ENCODE measurements at places on chromosomes 6 and 20.

GRCh38 chr6:75326557-75327258 lies 42.1 kb upstream of the TMEM30A start:
- DNase-seq = no peak

- DNase-seq = no peak
These were observed 38.2 kb downstream of the REV3L start for GRCh38 chr6:111444794-111445193.

DNA sequence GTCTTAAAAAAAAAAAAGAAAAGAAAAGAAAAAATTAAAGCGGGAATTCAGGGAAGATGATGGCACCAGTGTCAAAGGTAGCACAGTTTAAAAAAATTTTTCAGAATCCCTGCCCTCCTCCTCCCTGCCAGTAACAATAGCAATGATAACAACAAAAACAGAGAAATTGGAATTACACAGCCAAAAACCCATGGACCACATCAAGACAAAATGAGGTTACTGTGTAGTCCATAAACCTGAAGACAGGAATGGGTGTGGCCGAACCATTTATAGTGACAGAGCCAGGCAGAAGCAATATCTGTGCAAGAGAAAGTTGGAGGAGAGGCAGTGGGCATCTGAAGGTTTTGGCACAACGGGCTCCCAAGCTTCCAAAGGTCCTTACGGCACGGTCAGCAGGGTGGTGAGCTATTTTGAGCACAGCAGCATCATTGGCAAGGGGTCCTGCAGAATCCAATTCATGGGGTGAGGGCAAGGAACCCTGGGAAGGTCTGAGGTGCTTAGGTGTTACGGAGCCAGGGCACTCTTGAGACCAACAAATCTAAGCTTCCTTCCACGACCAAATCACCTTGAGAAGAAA lies 202.3 kb downstream of the GMPR start:
- no peak for DNase-seq

DNA sequence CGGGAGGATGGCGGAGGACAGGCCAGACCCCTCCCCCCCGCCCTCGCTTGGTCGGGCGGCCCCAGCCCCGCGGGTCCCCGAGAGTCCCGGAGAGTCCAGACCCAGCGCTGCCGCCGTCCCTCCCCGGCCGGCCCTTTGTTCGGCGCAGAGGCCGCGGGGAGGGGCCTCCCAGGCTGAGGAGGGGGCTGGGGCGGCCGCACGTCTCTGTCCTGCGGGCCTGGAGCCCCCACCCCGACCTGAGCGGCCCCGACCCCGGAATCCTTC lies 806 bp downstream of the KCNQ2 start:
- no peak for DNase-seq

DNA sequence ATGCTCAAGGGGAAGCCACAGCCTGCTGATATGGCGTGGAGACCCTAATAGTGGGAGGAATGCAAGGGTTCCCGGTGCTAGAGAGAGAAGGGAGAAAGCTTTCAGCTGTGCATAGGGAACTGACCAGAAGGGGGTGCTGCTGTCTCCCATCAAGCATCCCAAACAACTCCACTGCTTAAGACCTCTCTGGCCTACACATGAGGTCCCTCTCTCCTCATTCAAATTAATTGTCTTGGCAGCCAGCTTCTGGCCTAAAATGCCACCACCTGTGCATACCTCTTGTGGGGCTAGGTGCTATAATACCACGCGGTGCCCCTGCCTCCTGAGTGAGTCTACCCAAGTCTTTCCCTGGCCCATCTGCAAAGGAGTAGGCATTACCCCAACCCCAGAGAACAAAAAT lies 14.5 kb downstream of the ADISSP start:
- peak; percentile 82 for DNase-seq

DNA sequence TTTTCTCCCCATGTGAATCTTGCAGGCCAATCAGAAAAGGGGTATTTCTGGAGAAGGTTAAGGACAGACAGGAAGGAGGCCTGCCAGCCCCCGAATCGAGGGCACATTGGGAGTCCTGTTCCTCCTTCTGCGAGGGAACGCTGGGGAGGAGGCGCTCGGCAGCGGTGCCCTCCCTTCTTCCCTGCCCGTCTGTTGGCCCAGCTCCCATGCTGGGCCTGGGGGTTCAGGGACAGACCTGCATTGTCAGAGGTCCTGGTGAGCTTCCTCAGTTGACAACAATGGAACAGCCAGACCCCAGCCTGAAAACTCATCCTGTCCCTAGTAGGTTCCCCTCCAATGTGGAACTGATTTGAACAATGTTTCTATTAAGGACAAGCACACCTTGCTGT lies 15.1 kb upstream of the SYNJ2 start:
- no peak for DNase-seq

- DNase-seq = no peak
These were observed 237.2 kb downstream of the CDKAL1 start for GRCh38 chr6:20771409-20771808.

- no peak for DNase-seq
These were observed 44.0 kb downstream of the B4GALT5 start for GRCh38 chr20:49669601-49670189.

- no peak for DNase-seq
These were observed 157.9 kb downstream of the BTBD9 start for GRCh38 chr6:38481851-38482250.

- DNase-seq = no peak
These were observed 61.7 kb downstream of the SNX9 start for GRCh38 chr6:157884756-157885155.

GRCh38 chr6:49766762-49767161 lies 20.3 kb downstream of the PGK2 start:
- DNase-seq = no peak

DNA sequence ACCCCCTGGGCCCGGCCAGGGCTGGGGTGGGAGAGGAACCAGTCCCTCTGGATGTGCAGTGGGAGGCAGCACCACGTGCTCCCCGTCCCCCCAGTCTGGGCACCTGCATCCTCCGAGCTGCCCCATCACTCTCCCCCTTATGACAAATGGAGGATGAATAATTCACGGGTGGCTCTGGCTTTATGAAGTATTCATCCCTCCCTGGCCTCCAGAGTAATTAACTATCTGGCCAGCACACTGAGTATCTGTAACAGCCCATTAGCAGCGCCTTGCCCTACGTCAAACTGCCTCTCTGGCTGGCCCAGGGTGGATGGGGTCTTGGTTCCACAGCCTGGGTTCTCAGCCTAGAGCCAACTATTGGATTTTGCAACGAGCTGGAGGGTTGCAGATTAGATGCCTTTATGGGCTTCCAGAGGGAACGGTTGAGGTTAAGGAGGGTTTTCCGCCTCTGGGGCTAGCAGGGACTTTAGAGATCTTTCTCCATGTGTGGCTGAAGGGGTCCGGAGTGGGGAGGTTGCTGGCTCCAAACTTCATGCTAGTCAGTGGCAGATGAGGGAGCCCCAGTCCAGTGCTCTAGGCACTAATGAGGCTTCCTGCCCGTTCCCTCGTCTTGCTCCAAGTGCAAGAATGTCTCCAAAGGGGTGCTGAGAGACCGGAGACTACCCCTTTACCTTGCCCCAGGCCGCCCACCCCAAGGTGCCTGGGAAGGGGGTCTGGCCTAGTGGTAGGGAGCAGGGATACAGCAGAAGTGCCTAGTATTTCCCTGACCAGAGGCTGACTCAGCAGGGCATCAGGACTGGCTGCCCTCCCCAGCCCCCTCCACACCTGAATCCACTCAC lies 53.5 kb upstream of the MLN start:
- DNase-seq = peak; percentile 91

GRCh38 chr6:131755597-131755996 lies 44.8 kb upstream of the CTAGE9 start:
- DNase-seq = no peak

DNA sequence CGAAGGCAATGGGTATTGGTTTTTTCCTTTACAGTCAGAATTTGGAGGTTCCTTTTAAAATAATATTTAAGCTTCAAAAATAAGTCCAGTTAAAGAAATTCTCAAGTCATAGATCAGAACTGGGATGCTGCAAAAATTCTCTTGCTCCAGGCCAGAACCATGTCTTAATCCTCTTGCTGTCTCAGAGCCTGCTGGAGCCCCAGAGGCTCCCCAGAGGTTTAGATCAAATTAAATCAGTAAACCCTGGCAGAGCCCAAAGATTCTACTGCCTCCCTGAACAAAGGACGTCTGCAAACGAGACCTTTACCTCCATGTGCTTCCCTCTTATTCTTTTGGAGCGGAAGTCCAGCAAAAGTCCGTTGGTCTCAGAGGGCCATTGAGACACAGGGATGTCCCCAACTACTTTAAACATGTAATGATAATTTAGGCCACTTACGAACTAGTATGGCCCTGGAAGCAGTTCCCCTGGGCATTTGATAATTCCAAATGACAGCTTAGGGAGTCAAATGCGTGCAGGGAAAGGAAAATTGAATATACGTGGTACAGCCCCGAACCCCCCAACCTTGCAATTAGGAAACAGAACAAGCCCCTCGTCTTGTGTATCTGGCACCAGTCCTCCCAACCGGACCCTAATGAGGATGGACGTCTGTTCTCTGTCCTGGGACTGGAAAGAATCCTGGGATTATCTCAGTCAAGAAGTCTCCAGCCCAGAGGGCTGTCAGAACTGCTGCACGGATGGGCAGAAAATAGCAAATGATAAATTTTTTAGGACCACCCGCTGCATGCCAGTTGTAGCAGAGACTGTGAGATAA lies 31.5 kb downstream of the SULF2 start:
- DNase-seq = no peak

GRCh38 chr20:59340201-59340885 lies 39.9 kb downstream of the EDN3 start:
- peak; percentile 38 for DNase-seq

- peak; percentile 41 for DNase-seq
These were observed 5.6 kb downstream of the MAP3K5 start for GRCh38 chr6:136786658-136787057.

DNA sequence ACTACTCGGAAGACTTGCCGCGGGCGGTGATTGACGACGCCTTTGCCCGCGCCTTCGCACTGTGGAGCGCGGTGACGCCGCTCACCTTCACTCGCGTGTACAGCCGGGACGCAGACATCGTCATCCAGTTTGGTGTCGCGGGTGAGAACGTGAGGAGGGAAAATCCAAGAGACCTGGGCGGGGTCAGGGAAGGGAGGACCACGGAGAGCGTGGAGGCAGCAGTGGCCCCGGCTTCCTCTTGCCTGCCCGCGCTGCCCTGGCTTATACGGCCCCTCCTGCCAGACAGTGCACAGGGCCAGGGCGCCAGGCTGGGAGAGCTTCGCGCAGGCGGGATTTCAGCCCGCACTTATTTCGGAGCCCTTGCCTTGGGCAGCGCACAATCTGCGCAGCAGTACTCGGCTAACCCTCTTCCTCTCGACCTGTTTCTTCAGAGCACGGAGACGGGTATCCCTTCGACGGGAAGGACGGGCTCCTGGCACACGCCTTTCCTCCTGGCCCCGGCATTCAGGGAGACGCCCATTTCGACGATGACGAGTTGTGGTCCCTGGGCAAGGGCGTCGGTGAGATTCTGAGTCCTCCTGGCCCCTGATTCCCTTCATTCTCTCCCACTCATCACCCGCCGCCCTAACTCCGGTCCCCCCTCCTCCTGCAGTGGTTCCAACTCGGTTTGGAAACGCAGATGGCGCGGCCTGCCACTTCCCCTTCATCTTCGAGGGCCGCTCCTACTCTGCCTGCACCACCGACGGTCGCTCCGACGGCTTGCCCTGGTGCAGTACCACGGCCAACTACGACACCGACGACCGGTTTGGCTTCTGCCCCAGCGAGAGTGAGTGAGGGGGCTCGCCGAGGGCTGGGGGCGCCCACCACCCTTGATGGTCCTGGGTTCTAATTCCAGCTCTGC lies 2.0 kb downstream of the MMP9 start:
- DNase-seq = no peak

- DNase-seq = no peak
These were observed 14.0 kb upstream of the COL10A1 start for GRCh38 chr6:116139917-116140316.

- peak; percentile 78 for DNase-seq
These were observed 24.4 kb upstream of the C6orf62 start for GRCh38 chr6:24743265-24743943.

DNA sequence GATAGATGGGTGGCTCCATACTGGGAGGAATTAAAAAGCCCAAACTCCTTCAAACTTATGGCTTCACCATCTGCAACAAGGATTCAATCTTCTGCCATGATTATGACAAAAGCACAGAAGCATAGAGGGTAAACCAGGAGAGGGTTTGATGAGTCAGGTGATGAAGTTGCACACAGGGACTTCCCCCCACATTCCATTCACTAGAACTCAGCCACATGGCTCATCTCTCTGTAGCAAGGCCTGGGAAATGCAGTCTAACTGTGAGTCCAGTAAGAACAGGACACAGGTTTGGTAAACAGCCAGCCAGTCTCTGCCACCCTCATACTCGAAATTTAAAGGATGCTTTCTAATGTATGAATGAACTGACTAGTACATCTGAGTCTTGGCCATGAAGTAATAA lies 142.9 kb downstream of the HIVEP2 start:
- peak; percentile 23 for DNase-seq

- DNase-seq = no peak
These were observed 3.7 kb upstream of the MYLK4 start for GRCh38 chr6:2754393-2754792.

DNA sequence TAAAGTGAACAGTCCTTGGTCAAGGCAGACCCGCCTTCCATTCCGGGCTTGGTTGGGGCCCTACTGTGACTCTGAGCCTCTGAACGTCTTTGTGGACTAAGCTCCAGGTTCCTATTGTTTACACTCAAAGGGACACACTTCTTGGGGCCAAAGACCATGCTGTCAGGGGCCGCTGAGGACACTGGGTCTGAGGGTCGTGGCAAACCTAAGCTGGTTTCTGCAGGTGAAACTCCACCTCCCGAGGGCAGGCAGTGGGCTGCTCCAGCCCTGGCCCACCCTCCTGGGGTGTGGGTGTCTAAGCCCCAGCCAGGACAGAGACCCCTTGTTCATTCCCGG lies 43.1 kb downstream of the DSTN start:
- DNase-seq = no peak

GRCh38 chr6:34381081-34381480 lies 11.4 kb downstream of the NUDT3 start:
- DNase-seq = peak; percentile 55

DNA sequence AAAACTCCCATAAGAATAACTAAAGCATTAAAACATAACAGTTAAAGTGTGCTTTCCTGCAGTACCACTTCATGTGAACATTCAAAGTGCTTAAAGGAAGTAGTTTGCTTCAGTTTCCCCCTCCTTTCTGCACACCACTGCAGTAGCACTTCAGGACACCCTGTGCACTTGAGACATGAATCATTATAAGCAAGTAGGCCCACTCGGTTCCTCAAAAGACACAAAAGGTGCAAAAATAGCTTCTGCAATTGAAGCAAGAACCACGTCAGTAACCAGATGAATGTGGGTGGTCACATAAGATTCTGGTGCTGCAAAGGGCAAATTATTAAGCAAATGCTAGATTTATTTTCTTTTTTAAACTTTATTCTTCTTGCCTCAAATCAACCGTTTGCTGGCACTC lies 160.6 kb downstream of the HIVEP2 start:
- DNase-seq = peak; percentile 78

- DNase-seq = peak; percentile 57
These were observed 18.1 kb upstream of the NOL4L start for GRCh38 chr20:32603046-32603726.

DNA sequence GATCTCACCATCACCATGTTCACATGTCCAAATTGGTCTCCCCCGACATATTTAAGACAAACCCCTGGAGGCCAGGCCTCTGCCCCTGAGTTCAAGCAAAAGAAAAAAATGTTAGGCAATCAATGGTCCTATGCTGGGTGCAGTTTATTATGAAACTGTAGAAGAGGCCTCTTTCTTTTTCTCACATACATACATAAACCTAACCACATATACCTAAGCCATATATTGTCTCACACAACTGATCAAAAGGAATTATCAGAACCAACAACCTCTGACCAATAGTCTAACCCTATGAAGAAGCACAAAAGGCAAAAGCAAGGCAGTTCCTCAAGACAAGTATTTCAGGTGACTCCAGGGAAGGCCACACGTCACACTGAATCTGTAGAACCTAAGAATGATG lies 49.9 kb downstream of the ILRUN start:
- no peak for DNase-seq

- DNase-seq = no peak
These were observed 35.0 kb upstream of the STK35 start for GRCh38 chr20:2066461-2067122.

Data from NB4 (cell line).